CD8-positive, alpha-beta memory T cell (primary cell): ENCODE measurements at places on chromosomes 13 and 19.

DNA sequence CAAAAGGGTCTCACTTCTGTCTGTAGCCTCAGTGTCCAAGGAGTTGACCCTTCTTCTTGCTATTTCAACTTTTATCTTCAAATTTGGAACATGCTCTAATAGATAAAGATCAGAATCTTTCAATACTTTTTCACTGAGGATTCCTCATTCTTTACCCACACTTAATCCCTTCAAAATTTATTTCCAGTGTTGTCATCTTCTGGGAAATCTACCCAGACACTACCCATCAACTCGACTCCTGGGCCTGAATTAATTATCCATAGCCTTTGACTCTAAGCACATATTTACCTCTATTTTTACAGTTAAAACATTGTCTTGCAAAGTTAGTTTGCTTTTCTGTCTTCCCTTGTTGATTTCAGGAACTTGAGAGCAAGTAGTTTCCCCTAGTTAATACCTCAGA, 1022.5 kb downstream of the PCDH9 start:
- no peak for DNase-seq

DNA sequence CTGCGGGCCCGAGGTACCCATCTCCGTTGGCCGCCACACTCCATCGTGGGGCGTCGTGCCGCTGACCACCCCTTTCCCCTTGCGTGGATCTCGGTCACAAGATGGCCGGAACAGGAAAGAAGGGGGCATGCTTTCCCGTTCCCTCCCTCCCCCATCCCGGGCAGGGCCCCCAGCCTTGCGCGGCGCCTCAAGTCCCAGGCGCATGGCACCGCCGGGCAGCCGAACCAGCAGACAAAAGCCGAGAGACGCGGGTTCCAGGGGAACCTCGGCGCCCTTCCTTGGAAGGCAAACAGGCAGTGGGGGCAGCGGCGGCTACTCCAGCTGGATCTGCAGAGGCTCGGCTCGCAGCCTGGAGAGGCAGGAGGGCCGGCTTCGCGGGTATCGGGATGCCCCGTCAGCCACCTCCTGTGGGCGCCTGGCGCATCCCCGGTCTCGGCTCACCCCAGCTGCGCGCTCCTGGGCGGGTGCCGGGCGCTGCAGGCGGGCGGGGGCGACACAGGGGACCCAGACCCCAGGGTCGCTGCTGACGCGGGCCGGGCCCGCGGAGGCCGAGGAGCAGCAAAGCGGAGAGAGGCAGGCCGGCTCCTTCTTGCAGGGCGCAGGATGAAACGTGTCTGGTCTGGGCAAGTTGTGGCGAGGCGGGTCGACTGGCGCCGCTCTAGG, 439 bp downstream of the DZIP1 start:
- no peak for DNase-seq

DNA sequence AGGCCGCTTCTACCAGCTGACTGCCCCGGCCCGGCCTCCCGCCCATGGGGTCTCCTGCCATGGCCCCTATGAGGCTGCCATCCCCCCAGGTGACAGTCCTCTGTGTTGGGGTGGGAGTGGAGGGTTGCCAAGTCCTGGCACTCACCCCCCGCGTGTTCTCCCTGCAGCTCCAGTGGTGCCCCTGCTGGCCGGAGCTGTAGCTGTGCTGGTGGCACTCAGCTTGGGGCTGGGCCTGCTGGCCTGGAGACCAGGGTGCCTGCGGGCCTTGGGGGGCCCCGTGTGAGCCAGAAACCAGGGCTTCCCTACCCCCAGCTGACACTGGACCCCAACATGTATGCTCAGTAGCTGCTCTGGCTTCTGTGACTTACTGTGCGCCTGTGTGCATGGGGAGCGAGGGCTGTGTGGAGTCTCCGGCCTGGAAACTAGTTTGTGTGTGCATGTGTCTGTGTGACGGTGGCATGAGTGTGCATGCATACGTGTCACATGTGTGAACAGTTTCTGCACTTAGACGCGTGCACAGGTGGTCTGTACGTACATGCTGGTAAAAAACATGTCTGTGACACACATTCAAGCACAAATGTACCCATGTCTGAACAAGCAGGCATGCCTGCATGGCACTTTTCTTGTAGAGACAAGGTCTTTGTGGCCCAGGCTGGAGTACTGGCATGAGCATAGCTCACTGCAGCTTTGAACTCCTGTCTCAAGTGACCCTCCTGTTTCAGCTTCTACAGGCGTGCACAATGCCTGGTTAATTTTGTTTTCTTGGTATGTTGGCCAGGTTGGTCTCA, 4.9 kb downstream of the ACP4 start:
- DNase-seq = no peak

- no peak for DNase-seq
Observed at GRCh38 chr13:54357284-54357933, 1328.8 kb downstream of the OLFM4 start.
